ENCODE measurements at places on chromosomes 13 and 19. TPM values are rescaled to one million over a fixed set of nuclear protein-coding genes. Genes with fewer than 3 reads are reported as not detected.

- DNase-seq: no peak
Measured at GRCh38 chr13:109547942-109548341, 238.4 kb downstream of the IRS2 start.

ZNF677 gene
- total RNA-seq: 6.8 TPM

DNA sequence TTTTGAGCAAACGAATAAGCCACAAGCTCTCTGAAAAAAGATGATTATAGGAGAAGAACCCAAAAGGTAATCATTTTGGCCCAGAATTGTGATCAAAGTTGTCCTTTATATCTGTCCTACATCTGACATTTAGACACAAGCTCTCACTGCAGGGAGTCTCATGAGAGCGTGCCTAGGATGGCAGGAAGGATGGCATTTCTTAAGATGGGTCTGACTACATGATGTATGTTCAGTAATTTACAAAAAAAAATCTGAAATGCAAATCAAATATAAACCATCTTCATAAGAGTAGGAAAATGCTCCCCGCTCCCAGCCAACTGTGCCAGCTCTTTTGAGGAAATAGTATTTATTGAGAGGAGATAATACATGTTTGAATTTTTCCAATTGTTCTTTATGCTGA is 81.0 kb upstream of the MBNL2 start:
- no peak for DNase-seq

EPSTI1 gene
- 14.5 TPM for total RNA-seq

DNA sequence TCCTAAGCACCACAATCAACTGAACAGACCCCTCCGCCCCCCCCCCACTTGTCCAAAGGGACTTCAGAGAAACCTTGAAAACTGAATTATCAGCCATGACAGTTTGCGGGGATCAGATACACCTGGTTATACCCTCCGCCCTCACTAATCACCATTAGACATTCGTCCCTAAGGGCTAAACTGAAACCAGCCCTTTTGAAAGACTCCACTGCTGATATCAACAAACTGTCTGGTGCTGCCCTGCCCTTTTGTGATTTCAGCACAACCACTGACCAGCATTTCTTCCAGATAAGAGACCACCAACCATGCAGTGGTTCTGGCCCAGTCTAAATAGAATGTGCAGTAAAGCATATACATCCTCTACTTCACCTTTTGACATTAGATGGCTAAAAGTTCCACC is 1422.9 kb downstream of the EFNB2 start:
- no peak for DNase-seq

Measured in transverse colon (tissue), 4 donors.